Glomerular endothelial cell (primary cell): ENCODE measurements at places on chromosomes 16 and 17.

GRCh38 chr17:82892899-82893565 lies 53.2 kb upstream of the ZNF750 start:
- no peak for DNase-seq

DNA sequence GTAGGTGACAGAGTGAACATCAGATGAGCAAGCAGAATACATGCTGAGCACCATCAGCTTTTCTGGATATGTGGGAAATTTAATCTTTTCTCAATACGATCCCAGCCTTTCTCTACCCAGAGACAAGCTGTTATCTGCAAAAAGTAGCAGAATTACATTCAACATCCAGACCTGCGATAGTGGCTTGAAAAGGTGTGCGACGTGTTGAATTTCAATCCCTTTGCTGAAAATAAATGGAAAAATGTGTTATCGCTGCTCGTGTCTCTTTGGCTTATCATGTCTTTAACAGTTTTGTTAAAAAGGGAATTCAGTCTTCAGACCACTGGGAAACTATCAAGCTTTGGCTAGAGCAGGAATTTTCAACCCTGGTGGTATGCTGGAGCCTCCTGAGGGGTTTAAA lies 98.8 kb upstream of the FAM20A start:
- DNase-seq, result no peak

- no peak for DNase-seq
Observed at GRCh38 chr16:82252582-82252981, 82.6 kb upstream of the MPHOSPH6 start.

DNA sequence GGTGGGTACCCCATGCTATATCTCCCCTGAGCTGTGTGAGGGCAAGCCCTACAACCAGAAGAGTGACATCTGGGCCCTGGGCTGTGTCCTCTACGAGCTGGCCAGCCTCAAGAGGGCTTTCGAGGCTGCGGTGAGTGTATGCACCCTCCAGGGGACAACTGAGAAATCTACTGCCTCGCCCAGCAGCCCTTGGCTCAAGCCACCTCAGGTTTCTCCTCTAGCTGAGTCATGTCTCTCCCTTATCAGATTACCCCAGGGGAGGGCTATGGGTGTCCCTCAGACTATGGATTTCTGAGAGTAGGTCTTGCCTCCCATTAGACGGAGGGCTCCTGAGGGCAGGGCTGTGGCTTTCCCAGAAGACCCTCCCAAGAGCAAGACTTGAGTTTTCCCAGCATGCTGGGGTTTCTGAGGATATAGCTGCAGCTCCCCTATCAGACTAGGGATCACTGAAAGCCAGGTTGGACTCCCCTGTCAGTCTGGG lies 6.7 kb downstream of the NEK8 start:
- DNase-seq, result no peak

DNA sequence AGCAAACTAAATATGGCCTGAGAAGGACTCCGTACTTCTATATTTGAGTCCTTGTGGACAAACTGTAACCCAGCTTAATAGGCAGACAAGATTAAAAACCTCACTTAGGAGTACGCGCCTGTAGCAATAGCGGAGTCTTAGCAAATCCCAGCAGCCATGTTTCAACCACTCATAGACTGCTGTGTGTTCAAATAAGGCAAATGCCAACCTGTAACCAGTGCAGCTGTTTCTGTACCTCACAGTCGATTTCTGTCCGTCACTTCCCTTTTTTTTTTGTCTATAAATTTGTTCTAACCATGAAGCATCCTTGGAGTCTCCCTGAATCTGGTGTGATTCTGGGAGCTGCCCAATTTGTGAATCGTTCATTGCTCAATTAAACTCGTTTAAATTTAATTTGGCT lies 30.2 kb downstream of the TANC2 start:
- DNase-seq, result no peak

- no peak for DNase-seq
Observed at GRCh38 chr16:89828870-89829629, 775 bp downstream of the SPIRE2 start.

GRCh38 chr16:74793571-74793970 lies 19.0 kb upstream of the FA2H start:
- no peak for DNase-seq

DNA sequence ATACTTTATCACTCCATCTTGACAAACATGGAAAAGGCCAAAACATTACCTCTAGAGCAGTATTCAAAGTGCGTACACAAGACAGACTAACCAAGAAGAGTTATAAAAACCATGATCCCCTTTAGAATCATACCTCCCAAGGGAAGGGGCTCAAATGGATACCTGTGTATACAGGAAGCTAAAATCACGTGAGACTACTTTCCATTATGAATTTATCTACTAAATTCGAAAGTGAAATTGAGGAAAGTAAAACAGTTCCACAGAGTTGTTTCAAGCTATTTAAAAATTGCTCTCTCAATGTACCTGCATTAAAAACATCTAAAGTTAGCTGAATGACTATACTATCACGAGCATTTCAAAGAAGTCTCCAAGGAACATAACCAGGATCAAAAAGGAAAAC lies 32.7 kb downstream of the AP1G1 start:
- DNase-seq, result no peak
